ENCODE measurements at places on chromosomes 16 and 17.

- DNase-seq: no peak
Measured at GRCh38 chr17:77810536-77810935, 148.0 kb upstream of the TNRC6C start.

DNA sequence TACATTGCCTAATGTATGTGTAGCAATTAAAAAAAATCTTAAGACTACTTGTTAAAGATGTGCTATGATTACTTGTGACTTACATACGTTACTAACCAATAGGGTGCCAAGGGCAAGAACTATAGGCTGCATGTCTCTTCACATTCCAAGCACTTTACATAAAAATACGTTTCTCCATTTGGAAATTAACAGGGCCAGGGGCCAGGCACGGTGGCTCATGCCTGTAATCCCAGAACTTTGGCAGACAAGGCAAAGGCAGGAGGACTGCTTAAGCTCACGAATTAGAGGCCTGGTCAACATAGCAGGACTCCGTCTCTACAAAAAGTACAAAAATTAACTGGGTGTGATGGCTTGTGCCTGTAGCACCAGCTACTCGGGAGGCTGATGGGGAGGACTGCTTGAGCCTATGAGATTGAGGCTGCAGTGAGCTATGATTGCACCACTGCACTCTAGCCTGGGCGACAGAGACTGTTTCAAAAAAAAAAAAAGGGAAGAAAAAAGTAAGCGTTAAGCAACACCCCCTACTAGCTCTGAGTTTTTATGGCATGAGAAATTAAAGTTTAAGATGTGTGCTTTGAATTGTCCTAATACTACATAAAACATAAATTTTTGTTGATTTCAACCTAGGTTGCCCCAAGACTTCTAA lies 12.3 kb downstream of the PSMD12 start:
- DNase-seq: no peak

- no peak for DNase-seq
Measured at GRCh38 chr16:80564394-80564793, 23.6 kb downstream of the DYNLRB2 start.

DNA sequence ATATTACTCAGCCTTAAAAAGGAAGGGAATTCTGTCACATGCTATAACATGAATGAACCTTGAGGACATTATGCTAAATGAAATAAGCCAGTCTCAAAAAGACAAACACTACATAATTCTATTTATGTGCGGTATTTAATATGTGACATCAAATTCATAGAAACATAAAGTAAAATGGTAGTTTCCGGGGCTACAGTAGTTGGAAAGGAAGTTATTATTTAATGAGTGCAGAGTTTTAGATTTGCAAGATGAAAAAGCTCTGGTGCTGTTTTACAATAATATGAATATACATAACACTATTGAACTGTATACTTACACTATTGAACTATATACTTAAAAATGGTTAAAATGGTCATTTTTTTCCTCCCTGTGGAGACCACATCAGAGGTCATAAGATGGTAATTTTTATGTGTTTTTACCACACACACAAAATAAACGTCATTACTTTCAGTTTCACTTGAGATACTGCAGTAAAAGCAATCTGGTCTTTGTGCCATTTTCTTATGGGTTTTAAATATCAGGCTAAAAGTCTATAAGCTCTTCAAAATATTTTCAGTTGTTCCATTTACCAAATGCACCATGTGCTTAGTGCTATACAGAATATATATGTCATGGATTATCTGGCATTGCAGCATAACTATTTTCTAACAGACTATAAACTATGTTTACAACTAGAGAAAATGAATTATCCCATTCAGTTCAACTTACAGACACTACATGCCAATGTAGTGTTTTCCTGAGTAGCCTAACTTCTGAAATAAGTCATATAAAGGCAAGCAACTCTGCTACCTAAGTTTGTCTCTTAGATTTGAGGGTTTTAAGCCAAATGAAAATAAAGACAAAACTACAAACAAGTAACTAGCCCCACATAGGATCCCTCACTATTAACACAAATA lies 90.9 kb downstream of the SPAG9 start:
- DNase-seq: no peak

GRCh38 chr16:66133643-66134338 lies 232.7 kb upstream of the CDH5 start:
- DNase-seq: no peak

DNA sequence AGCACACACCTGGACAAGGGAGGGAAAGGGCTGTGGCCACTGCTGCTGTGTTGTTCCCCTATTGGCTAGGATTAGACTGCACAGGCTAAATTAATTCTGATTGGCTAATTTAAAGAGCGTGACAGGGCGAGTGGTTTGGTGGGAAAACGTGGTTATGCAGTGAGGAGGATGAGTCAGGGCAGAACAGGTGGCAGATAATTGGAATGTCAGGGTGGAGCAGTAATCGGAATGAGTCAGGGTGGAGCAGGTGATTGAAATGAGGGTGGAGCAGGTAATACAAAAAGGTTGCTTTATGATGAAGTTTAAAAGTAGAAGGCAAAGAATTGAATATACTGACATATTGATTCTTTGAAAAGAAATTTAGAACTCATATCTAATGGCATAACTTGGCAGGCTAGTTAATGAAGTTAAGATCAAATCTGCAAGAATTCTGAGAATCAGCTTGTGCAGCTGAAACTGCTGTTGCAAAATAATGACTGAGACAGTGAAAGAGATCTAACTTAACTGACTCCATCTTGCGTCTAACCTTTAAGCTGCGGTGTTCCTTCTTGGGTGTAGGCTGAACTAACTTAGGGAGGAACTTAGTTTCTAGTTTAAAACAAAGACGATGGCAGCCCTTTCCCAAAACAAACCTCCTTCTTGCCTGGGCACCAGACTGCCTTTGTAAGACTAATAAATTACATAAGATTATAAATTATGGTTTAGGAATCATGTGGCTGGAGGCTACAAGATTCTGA lies 174.3 kb downstream of the UTP18 start:
- DNase-seq: no peak

DNA sequence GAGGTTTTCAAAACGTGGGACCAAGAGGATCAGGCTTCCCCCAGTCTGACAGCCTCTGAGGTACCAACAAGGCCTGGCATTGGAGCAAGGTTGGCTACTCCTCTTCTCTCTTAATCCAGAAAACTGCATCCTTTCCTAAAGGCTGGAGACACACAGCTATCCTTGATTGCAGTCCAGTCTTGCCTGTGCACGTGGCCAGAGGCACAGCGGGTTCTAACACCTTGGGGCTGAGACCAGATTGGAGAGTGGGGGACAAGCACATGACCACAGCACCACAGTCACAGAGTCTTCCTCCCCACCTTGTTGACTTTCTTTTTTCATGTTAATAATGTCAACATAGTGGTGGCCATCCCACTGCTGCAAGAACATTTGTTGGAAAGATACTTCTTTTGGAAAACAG lies 46.9 kb downstream of the GNAO1 start:
- DNase-seq: no peak

GRCh38 chr16:56226845-56227525 lies 35.7 kb downstream of the GNAO1 start:
- no peak for DNase-seq

DNA sequence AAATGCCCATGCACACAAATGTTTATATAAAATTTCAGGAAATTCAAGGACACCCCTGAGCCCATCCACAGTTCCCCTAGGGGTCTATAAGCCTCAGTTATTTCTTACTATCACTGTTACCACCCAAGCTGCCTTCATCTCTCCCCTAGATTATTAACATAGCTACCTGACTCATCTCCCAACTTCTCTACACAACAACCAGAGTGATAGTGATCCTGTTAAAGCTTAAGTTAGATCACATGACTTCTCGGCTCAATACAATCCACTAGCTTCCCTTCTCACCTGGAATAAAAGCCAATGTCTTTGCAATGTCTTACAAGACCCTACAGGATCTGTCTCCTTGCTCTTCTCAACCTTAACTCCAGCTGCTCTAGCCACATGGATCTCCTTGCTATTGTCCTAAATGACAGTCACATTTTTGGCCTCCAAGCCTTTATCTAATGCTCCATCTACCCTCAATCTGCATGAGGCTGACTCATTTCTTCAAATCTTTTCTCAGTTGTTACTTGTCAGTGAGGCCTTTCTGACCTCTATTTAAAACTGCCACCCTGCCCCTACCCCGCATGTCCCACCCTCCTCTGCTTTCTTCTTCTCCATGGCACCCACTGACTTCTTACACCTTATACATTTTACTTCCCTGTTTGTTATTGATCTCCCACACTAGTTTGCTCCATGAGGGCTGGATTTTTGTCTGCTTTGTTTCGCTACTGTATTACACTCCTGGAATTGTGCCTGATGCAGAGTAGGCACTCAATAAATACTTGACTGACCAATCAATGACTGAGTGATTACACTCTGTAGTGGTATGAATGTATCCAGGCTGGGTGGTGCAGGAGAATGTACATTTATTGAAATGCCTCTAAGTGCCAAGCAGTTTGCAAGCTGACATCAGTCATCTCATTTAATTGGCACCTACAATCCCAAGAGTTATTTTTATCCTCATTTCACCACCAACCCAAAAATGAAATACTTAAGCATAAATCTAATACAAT lies 5.2 kb upstream of the LIG3 start:
- DNase-seq: no peak

DNA sequence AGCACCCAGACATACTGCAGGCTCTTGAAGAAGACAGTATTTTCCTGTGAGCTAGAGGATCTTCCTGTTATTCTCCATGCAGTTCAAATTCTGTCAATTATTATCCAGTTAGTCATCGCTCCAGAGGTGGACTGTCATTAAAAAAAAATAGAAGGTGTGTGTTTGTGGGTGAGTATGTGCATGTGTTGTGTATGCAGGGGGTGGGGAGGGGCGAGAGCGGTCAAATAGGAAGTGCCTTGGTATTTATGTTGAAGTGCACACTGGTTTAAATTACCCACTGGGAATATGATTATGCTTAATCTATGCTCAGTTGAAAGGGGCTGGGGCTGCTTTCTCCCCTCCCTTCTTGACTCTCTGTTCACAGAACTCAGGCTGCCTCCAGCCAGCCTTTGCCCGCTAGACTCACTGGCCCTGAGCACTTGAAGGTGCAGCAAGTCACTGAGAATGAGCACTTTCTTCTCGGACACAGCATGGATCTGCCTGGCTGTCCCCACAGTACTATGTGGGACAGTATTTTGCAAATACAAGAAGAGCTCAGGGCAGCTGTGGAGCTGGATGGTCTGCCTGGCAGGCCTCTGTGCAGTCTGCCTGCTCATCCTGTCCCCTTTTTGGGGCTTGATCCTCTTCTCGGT lies at the start of gene HSD17B2:
Gene HSD17B2, plus strand, starts transcription at position 273 of the 632 bp plus-strand sequence. Its CDS starts 172 bp downstream, at position 445.
- DNase-seq: no peak

GRCh38 chr16:58448890-58449289 lies 51.1 kb upstream of the NDRG4 start:
- DNase-seq: no peak

DNA sequence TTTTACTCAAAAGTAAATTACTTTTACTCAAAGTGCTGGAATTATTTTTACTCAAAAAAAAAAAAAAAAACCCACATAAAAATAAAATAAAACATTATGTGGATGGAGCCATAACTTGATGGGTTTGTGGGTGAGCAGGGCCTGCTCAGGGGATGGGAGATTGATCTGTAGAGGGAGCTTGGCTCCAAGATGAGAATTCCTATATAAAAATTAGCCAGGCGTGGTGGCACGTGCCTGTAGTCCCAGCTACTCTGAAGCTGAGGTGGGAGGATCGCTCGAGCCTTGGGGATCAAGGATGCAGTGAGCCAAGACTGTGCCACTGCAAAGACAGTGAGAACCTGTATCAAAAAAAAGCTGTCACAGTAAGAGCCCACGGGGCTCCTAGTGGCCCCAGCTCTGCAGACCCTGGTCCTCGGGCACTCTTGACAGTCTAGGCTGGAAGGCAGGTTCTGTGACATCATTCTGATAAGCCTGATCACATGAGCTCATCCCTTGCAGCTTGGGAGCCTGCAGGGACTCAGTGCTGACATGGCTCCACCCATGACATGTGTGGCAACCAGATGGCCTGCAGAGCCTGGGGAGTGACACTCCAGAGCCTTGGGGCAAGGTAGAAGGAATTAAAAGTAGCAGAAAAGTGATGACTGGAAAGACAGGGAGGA lies 42.5 kb downstream of the ST3GAL2 start:
- DNase-seq: no peak

DNA sequence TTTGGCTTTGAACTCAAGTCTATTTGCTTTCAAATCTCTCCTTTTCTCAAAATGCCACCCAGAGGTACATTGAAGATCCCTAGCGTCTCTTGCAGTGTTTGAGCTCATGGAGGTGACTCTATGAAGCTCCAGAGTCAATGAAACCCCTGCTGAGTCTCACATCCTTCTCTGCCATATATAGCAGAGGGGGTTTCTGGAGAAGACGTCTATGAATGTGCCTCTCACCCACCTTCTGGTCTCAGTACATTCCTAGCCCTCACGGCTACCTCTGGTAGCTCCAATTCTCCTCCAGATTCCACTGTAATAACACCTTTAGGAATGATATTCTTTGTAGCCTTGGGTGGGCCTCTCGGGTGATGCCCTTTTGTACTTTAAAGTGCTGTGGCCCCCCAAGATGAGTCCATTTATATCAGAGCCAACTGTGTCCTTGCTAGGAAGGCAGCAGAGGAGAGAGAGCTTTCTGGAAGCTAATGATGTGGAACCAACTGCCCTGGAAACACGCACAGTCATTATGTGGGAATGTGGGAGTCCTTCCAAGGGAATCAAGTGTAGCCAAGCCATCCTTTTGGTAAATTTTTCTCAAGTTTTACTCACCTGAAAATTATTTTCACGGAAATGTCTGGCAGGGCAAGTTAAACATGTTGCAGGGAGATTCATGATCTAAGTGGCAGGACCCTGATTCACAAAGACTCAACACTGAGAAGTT lies 123.4 kb downstream of the ASIC2 start:
- DNase-seq: no peak

- no peak for DNase-seq
Measured at GRCh38 chr16:8773537-8773936, 23.9 kb downstream of the TMEM186 start.

DNA sequence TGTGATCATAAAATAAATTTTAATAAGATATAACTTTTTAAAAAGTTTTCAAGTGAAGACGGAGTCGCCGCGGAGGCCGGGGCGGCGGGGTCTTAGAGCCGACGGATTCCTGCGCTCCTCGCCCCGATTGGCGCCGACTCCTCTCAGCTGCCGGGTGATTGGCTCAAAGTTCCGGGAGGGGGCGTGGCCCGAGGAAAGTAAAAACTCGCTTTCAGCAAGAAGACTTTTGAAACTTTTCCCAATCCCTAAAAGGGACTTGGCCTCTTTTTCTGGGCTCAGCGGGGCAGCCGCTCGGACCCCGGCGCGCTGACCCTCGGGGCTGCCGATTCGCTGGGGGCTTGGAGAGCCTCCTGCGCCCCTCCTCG lies at the start of gene FOXC2:
Gene FOXC2, plus strand, starts transcription at position 229 of the 365 bp plus-strand sequence. CDS start 507 bp downstream, outside the sequence.
- DNase-seq: no peak

DNA sequence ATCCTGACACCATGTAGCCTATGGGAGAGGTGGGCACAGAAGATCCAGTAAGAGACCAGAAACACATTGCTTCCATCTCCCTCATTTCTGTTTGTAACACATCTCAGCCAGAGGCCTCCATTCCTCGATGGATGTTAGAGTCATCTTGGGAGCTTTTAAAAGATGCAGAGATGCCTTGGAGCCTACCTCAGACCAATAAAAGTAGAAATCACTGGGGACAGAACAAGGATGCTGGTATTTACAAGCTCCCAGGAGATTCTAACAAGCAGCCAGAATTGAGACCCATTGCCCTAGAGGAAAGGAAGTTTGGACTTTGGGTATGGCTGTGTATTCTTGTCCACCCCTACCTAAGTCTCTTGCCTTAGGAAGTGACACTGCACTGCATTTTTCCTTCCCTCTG lies 40.8 kb downstream of the HS3ST3A1 start:
- no peak for DNase-seq
